ENCODE measurements at places on chromosomes 16 and 17.

DNA sequence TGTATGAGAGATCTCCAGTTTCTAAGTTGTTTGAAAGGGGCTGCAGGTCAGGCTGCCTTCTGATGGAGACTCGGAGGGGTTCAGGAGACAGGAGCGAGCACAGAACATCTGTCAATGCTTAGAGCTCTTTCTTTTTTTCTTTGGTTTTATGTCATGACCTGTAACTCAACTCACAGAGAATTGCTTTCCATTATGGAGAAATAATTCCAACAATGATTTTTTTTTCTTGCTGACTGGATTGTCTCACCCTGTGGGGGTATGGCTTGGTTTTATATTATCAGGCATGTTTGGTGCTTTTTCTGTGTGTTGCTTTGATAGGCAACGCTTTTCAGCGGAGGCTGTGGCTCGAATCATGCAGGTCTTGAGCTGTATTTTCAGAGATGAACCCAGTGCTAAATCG lies 10.7 kb upstream of the KCNJ2 start:
- DNase-seq, result no peak

DNA sequence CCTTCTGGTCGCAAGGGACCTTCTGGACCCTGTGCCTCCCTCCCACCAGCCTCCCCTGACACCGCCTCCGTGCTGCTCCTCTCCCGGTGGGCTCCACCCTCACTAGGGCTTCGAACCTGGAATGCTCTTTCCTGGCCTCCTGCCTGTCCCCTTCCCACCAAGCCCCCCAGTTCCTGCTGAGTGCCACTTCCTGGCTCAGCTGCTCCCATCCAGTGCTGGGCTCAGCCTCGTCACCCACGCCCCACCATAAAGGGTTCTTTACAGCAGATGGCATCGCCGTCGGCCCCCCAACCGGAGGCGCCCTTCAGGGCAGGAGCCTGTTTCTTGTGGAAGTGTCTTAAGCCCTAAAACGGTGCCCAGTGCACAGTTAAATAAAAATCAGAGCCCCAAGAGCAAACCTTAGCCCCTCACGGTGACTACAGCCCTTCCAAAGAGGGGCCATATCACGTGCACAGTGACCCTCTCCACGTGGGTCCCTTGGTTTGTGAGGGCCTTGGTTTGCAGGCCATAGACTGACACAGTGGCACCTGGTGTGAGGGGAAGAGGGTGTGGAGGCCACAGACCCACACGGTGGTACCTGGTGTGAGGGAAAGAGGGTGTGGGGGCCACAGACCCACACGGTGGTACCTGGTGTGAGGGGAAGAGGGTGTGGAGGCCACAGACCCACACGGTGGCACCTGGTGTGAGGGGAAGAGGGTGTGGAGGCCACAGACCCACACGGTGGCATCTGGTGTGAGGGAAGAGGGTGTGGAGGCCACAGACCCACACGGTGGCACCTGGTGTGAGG lies 111.4 kb downstream of the METRNL start:
- DNase-seq, result no peak

DNA sequence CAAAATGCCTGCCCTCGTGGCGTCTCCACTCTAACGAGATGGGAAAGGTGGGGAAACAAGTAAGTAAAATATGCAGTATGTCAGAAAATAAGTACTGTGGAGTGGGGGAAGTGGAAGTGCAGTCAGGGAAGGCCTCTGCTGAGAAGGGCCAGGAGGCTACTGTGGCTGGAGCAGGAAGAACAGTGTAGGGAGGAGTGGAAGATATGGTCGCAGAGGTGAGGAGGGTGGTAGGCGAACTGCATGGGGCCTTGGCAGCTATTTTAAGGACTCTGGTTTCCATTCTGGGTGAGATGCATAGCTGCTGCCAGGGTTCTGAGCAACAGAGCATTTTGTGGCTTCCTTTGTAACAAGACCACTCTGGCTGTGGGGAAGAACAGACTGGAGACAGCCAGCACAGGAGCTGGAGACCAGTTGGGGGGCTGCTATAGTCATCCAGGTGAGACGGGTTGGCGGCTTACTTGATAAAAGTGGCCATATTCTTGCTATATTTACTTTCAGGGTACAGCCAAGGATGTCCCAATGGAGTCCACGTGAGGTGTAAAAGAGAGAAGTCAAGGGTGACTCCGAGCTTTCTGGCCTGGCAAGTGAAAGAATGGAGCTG lies 42.6 kb downstream of the CYTH1 start:
- no peak for DNase-seq

DNA sequence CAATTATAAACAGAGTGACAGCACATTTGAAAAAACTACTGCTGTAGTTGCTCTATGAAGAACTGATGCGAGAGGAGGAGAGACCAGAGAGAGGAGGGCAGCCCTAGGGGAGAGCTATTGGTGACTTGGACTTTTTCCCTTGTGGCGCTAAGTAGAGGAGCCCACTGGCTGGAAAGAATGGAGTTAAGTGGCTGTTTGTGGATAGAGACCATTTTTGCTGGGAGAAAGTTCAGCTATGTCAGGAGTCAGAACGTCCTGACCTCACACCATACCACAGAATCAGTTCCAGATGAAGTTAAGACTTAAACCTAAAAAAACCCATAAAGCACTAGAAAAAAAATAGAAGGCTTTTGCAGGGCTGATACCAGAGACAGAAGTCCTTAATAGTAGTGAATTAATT lies 2.0 kb downstream of the POLR2A start:
- DNase-seq, result no peak

GRCh38 chr17:48024149-48025039 lies 13.2 kb downstream of the COPZ2 start:
- DNase-seq, result no peak

DNA sequence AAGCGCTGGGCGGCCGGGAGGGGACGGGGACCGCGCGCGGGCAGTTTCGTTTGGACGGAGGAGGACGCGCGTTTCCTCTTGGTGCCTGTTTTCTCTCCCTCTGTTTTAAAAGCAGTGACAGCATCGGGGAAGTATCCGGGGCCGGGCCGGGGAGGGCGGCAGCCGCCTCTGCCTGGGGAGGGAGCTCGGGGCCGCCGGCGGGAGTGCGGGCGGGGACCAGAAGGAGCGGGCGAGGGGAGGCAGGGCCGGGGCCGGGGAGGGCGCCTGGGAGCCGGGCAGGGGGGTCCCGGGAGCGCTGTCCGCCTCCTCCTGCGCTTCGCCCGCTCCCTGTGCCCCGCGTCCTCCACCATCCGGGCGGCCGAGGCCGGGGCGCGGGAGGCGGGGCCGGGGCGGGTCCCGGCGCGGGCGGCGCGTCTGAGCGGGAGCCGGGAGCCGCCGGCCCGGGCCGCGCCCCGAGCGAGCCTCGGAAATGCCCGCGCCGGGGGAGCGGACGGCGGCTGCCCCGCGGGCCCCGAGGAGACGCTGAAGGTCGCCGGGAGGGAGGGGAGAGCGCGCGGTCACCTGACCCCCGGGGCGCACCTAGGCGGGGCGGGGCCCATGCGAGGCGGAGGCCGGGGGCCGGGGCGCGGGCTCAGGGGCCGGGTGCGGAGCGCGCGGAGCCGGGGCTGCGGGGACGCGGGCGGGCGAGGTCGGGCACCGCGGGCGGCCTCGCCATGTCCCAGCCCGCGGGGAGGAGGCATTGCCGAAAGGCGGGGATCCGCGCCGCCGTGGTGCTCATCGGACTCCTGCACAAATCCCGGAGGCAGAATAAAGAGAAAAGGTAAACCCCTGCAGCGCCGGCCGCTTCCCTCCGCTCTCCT lies 57.3 kb downstream of the RAP1GAP2 start:
- no peak for DNase-seq

GRCh38 chr16:74450236-74450635 lies 29.0 kb upstream of the CLEC18B start:
- DNase-seq, result no peak

- DNase-seq, result peak; percentile 76
Observed at GRCh38 chr17:8057691-8058114, 18.8 kb downstream of the ALOX15B start.

GRCh38 chr17:30924341-30924740 lies 2.6 kb downstream of the ADAP2 start:
- no peak for DNase-seq

GRCh38 chr16:69706256-69706974 lies 19.9 kb downstream of the NQO1 start:
- DNase-seq, result no peak

DNA sequence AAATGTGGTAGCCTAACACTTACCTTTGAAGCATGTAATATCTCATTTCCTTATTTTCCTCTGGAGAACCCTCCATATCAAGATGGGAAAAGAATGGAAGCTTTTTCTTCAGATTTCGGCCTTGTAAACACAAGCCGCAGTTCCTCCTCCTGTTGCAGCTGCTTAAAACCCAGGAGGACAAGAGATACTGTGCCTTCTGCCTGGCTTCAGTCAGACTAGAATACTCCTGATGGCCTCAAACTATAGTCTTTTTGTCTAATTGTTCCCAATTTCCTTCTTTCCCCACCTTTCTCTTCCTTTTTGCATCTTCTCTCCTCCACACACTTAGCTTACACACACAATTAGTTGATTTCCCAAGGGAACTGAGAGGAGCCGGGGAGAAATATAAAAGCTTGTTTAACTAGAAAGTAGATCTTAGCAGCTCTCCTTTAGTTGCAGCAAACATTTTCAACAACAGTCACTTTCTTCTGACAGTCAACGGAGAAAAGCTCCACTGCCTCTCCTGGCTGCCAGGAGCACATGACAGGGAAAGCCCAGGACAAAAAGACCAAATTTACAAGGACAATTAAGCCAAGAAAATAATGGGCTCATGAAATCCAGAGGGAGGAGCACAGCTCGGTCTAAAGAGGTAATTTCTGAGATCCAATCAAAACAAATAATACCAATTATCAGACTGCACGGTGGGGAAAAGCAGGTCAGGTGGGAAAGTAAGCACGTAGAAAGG lies 76.4 kb upstream of the C17orf78 start:
- DNase-seq, result no peak

GRCh38 chr16:21565507-21565860 lies 33.9 kb upstream of the METTL9 start:
- no peak for DNase-seq

DNA sequence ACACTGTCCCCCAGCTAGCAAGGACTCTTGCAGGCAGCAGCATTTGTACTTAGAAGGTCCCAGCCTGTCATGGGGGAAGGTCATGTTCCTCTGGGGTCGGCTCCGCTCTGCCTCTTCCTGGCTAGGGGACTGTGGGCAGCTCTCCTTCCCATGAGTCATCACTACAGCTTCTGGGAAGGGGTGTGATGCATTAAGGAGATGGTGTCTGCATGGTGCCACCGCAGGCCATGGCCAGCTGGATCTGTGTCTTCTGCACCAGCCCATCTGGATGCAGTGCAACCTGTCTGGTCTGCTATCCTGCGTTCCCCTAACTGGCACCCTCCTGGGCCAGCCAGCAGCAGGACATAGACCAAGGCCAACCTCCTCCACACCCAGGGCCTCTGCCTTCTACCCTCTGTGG lies 6.3 kb downstream of the STARD3 start:
- DNase-seq, result no peak

GRCh38 chr16:19382887-19383816 lies 34.5 kb upstream of the TMC5 start:
- no peak for DNase-seq

- DNase-seq, result no peak
Observed at GRCh38 chr16:54976651-54977200, 46.1 kb downstream of the IRX5 start.

DNA sequence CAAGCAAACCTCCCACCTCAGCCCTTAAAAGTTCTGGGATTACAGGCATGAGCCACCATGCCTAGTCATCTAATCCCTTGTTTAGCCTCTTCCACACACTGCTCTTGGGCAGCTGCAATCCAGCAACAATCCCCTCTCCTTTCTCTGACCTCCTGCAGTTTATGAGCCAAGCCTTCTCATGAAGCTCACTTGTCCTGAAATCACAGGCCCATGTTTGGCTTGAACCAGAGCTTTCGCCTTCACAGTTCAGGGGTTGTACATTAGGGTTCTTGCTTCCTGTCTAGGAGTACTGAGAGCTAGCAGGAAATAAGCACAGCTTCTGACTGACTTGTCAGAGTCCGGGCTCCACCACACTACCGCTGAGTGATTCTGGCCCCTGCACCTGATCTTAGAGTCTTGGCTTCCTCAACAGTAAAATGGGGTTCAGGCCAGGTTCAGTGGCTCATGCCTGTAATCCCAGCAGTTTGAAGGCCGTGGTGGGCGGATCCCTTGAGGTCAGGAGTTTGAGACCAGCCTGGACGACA lies 16.3 kb downstream of the ERAL1 start:
- no peak for DNase-seq

DNA sequence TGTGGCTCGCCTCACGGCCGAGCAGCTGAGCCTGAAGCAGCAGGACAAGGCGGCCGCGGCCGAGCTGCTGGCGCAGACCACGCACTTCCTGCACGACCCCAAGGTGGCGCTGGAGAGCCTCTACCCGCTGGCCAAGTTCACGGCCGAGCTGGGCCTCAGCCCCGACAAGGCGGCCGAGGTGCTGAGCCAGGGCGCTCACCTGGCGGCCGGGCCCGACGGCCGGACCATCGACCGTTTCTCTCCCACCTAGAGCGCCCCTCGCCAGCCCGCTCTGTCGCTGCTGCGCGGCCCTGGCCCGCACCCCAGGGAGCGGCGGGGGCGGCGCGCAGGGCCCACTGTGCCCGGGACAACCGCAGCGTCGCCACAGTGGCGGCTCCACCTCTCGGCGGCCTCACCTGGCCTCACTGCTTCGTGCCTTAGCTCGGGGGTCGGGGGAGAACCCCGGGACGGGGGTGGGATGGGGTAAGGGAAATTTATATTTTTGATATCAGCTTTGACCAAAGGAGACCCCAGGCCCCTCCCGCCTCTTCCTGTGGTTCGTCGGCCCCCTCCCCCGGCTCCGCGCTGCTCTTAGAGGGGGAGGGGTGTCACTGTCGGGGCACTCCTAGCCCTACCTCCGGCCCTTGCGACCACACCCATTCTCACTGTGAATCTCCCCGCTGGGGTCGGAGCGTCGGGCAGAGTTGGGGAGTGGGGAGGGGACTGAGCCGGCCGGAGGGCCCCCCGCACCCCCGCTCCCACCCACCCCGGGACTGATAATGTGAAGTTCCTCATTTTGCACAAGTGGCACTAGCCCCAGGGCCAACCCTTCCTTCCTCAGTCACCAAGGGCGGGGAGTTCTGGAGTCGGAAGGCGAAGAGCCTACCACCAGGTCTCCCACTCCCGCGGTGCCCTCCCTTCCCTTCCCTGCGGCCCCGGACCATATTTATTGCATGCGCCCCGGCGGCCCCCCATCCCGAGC lies 4.0 kb downstream of the HIC1 start:
- DNase-seq, result no peak

- DNase-seq, result no peak
Observed at GRCh38 chr17:78001182-78001581, 42.7 kb downstream of the TNRC6C start.

- no peak for DNase-seq
Observed at GRCh38 chr17:61414141-61414935, 14.7 kb downstream of the TBX2 start.

Measured in HL-60 (cell line).